ENCODE measurements at places on chromosomes 13 and 19.

- no peak for DNase-seq
These were observed 17.3 kb upstream of the KDM4B start for GRCh38 chr19:4951656-4952055.

- no peak for DNase-seq
These were observed 713 bp downstream of the MRPS12 start for GRCh38 chr19:38931521-38931793.

- no peak for DNase-seq
These were observed 84.8 kb downstream of the LNX2 start for GRCh38 chr13:27535546-27535945.

DNA sequence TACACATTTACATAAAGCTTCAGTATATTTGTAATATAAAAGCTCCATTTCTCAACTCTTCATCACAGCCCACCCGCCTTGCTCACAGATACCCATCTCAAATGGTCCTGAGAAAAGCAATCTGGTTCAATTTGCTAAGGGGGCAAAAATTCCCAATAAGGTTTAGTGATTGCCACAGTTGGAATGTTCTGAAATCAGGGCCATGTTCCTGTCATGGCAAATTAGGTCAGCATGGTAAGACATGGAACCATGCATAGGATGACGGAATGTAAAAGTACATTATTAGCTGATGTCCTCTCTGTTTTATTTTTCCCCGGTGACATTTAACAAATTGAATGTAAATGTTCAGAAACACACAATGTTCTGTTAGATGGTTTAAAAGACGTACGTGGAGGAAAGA is 274.3 kb downstream of the MZT1 start:
- DNase-seq = no peak

DNA sequence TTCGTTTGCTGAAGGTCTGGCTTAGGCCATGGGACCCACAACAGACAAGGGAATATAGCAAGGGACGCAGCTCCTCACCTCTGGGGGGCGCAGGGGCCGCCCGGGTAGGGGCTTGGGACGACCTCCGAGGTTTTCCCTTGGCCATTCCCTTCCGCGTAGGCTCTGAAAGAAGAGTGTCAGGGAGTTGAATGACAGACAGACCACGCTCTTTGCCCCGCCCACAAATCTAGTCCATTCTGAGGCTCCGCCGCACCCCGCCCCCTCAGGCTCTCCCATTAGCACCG is 11.4 kb upstream of the ZNF414 start:
- no peak for DNase-seq

GRCh38 chr19:10945264-10945663 is 15.6 kb upstream of the SMARCA4 start:
- no peak for DNase-seq

DNA sequence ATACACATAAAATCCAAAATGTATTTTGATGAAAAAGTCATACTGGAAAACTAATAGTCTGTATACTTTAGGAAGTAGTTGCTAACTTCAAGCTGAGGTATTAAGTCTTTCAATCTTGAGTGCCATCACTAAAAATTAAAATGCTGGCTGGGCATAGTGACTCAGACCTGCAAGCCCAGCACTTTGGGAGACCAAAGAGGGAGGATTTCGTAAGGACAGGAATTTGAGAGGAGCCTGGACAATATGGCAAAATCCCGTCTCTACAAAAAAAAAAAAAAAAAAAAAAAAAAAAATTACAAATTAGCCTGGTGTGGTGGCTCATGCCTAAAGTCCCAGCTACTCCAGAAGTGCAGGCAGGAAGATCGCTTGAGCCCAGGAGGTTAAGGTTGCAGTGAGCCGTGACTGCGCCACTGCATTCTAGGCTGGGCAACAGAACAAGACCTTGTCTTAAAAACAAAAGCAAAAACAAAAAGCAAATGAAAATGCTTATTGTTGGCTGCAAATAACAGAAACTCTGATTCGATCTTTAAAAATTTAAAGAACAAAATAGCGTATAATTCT is 1994.2 kb upstream of the PCDH20 start:
- DNase-seq = no peak

DNA sequence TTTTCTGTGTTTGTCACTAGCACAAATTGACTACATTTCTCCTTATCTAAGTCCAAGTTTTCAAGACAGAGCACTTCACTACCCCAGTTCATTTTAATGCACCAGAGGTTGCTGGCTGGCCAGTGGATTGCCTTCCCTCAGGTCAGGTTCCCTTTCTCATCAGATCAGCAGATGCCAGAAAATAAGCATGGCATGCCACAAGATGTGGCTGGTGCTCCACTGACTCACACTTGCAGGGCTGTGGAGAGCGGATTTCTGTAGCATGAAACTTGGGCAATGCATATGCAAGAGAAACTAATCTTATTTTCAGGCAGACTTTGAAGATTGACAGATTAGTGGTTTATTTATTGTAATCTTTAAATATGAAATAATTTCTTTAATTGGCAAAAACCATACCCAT is 79.5 kb downstream of the RUBCNL start:
- no peak for DNase-seq

DNA sequence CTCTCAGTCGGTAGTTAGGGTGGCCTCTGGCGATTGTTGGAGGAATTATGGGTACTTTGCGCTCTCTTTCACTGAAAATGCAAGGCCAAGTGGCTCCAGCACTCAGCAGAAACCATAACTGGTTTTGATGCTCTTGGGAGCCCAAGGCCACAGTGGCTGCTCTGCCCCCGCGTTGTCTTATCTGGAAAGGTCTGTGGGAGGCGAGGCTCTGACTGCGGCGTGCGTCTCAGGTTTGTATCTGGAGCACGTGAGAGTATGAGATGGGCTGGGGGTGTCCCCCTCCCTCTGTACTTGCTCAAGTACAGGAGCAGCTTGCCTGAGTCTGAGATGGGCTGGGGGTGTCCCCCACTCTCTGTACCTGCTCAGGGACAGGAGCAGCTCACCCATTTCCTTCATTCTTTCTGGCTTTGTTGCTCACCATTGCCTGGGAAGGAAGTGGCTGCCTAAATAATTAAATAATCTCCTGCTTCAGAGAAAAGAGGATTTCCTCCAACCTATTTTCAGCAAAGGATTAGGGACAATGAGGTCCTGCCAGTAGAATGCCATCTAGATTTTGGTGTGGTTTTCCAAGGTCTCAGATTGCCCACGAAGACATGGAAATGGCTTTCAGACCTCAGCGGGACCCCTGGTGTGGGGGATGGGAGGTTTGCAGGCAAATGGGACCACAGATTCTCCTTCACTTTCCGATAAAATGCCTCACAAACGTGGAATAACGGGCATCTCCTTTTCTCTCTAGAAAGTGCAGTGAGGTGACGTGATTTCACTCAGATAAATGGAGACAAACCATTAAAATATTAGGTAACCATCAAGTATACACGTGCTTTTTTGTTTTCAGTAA is 14.7 kb downstream of the ATP11A start:
- DNase-seq = no peak

DNA sequence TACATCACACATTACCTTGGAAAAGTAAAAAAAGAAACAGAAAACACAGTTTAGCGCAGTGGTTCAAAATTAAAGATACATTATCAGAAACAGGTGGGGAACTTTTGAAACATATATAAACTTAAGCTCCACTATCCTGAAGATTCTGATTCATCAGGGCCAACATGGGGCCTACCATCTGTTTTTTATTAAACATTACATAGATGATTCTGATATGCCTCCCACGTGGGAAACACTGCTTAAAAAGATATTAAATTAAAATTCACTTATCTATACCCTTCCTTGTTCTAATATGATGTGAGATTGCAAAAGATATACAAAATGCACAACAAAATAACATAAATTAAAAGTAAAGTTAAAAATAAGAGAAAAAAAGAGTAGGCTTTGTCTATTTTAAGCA is 125.0 kb downstream of the VWA8 start:
- DNase-seq = no peak

- DNase-seq = no peak
These were observed 66.2 kb upstream of the GPR183 start for GRCh38 chr13:99373436-99373835.

GRCh38 chr19:55350620-55351315 is 3.8 kb downstream of the COX6B2 start:
- no peak for DNase-seq

DNA sequence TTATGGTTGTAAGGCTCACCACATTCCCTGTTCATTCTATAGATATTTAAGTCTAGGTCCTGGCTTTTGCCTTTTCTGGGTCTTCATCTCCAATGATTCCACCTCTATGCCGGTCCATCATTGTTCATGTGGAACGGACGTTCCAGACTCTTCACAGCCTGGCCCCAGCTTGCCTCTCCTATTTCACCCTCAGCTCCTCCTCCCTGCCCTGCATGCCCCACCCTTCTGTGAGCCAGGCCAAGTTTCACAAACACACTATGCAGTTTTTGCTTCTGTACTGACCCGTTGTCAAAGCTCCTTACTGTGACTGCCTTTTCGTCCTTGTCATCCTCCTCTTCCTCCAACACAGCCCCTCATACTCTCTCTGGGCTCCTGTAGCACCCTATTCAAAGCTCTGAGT is 31.3 kb downstream of the TEX26 start:
- no peak for DNase-seq

- no peak for DNase-seq
These were observed 6.4 kb upstream of the ERCC5 start for GRCh38 chr13:102839462-102839861.

- no peak for DNase-seq
These were observed 109.6 kb upstream of the CACNA1A start for GRCh38 chr19:13615890-13616289.

- DNase-seq = no peak
These were observed 12.5 kb downstream of the ZNF611 start for GRCh38 chr19:52722062-52723003.

GRCh38 chr13:48506092-48506701 is 26.7 kb downstream of the RCBTB2 start:
- no peak for DNase-seq

GRCh38 chr19:10152100-10152499 is 32.4 kb upstream of the EIF3G start:
- DNase-seq = no peak

- no peak for DNase-seq
These were observed 83.5 kb upstream of the ARGLU1 start for GRCh38 chr13:106651442-106651841.

- no peak for DNase-seq
These were observed 1.4 kb downstream of the ARHGEF18 start for GRCh38 chr19:7349961-7350711.

- no peak for DNase-seq
These were observed 1.5 kb downstream of the SCAF1 start for GRCh38 chr19:49643466-49643865.

GRCh38 chr13:91400671-91401070 is 2.2 kb downstream of the GPC5 start:
- DNase-seq = no peak

DNA sequence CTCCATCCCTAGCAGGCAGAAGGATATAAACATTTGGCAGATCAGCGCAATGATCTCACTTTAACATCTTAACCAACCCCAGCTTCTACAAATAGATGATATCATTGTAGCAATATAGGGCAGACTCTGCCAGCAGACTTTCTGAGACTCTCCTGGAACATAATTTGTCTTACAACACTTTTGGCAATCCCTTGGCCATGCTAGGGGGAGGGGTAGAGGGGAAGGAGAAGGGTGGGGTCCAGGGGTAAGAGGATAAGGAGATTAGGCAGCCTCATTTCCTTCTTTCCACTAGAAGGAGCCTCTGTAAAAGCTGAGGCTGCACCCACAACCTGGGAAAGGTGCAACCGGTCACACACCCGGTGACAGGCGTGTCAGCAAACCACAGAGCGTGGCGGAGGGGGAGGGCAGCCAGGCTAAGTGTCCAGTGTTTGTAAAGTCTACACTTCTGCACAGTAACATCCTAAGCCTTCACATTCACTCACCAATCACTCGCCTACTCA is 8.7 kb upstream of the UBAC2 start:
- no peak for DNase-seq

GRCh38 chr13:92938486-92939020 is 288.1 kb upstream of the GPC6 start:
- no peak for DNase-seq

DNA sequence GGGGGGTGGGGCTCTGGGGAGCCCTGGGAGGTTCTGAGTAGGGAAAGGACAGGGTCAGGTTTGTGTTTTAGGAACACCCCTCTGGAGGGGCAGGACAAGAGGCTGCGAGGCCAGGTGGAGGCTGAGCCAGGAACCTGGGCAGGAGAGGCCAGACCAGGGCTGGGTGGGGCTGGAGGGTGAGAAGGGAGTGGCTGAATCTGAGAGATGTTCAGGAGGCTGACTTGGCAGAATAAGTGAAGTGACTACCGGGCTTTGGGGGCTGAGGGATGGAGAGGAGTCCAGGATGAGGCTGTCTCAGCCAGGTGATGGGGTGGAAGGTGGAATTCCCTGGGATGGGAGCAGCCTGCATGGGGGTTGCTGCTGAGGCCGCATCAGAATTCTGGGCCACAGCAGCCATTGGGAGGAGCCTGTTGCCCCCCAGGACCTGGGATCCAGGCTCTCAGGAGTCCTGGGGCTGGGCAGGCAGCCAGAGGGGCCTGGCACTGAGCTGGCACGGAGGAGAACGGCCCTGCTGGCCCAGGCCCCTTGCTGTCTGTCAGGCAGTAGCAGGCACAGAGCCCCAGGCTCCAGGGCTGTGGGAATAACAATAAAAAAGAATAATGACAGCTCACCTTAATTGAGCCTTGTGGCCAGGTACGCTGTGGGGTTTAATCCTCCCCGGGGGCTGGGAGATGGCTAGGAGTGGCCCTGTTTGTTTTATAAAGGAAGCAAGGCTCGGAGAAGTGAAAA is 3.3 kb downstream of the PPP5C start:
- no peak for DNase-seq

- DNase-seq = no peak
These were observed 2.0 kb downstream of the ITPKC start for GRCh38 chr19:40718774-40719391.

- no peak for DNase-seq
These were observed 336.6 kb downstream of the TEX29 start for GRCh38 chr13:111657013-111657412.

GRCh38 chr13:77928909-77929308 is 10.3 kb upstream of the EDNRB start:
- DNase-seq = no peak

DNA sequence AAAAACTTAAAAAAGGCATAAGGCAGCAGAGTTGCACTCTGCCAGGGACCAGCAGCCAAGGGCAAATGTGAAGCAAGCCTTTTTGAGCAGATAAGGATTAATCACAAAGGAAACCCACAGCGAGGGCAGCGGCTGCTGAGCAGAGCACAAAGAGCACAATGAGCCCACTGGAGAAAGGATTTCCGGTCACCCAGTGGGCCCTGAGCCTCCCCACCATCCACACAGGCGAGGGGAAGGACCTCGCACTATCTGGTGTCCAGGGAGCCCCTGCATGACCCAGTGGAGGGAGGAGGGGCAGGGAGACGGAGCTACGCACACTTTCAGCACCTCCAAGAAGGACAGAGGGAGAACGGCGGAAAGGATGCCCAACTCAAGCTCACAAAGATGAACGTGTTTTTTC is 40.0 kb downstream of the COL4A1 start:
- no peak for DNase-seq
